CD4-positive, alpha-beta T cell treated with Interleukin-15 for 4 hours (primary cell): ENCODE measurements at places on chromosomes 4 and X.

DNA sequence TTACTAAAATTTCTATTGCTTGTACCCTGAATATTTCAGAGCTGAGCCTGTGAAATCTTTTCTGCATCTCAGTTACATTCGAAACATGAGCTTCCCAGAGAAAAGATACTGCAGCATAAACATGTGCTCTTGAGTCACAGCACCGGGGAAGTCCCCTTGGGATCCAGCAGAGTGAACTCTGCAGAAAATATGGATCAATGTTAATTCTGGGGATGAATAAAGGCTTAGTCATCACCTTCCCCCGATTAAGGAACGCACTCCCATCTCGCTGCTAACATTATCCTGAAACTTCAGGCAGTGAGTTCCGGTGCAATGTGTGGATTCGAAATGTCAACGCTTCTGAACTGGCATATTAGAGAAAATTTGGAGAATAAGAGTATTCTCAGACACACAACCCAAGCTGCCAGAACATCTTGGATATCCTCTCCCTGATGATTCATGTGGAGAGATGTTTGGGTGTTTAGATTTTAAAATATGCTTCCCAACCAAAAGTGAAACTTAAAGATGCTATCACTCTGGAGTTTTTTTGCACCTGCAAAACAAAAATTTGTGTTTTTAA, 90.8 kb downstream of the IRF2 start:
- DNase-seq = no peak

GRCh38 chr4:10696253-10696652, 11.7 kb upstream of the CLNK start:
- no peak for DNase-seq

GRCh38 chr4:114538012-114538617, 60.5 kb upstream of the UGT8 start:
- no peak for DNase-seq

DNA sequence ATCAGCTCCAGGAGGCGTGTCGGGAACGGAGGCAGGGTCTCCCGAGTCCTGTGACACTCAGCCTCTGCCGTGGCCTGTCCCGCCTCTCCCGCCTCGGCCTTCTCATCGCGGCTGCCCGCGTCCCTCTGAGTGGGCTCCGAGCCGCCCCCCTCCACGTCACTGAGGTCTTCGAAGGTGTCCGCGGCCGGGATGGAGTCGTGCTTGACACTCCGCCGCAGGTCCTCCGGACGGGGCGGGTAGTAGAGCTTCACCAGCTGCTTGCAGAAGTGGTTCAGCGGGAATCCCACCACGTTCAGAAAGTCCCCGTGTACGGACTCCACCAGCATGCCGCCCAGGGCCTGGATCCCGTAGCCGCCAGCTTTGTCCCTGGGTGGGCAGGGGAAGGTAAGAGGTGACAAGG, 25.0 kb downstream of the ASMTL start:
- DNase-seq = no peak

GRCh38 chrX:112865464-112866025, 24.9 kb upstream of the AMOT start:
- DNase-seq = no peak

- DNase-seq = no peak
These were observed 23.7 kb downstream of the RWDD4 start for GRCh38 chr4:183635321-183635720.

GRCh38 chr4:182743815-182744214, 173.4 kb downstream of the DCTD start:
- DNase-seq = no peak

GRCh38 chrX:133081990-133082389, 14.9 kb downstream of the USP26 start:
- DNase-seq = no peak

DNA sequence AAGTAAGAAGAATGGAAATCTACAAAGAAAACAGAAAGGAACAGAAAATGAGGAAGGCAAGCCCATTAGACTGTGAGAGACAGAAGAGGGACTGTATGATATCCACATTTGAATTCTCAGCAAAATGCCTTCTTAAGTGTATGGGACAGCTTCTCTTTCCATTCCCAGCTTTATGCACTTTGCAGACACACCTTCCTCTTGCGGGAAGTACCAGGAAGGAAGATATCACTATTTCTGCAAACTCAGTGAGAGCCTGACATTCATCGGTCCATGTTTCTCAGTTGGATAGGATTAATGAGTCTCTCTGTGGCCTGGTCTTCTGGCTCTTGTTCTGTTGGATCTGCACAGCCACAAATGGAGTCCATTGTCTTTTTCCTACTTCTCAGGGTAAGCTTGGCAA, 31.6 kb upstream of the DHX15 start:
- no peak for DNase-seq

- DNase-seq = no peak
These were observed 51.2 kb upstream of the PGRMC2 start for GRCh38 chr4:128338634-128339355.

DNA sequence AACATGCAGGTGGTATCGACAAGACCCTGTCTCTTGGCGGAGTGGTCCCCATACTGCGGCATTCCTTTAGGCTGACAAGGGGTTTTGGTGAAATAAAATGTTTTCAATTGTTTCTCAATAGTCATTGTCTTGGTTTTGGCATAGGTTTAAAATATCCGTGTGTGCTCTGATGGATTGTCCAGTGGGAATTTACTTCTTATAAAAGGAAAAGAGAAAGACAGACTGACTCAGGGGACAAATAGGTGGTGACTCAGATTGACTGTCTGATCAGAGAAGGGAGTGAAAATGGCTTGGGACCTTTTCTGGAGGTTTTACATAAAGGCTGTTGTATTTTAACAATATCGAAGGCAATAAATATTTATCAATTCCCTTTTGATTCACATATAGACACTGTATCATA, 129.8 kb downstream of the SORBS2 start:
- no peak for DNase-seq

- DNase-seq = no peak
These were observed 315.2 kb downstream of the PCDH10 start for GRCh38 chr4:133464311-133464710.

GRCh38 chr4:33485111-33485510, 2759.2 kb downstream of the ARAP2 start:
- DNase-seq = no peak

GRCh38 chrX:18973527-18974192, 10.3 kb downstream of the PHKA2 start:
- no peak for DNase-seq

- no peak for DNase-seq
These were observed 173.7 kb downstream of the AREG start for GRCh38 chr4:74618659-74619058.

DNA sequence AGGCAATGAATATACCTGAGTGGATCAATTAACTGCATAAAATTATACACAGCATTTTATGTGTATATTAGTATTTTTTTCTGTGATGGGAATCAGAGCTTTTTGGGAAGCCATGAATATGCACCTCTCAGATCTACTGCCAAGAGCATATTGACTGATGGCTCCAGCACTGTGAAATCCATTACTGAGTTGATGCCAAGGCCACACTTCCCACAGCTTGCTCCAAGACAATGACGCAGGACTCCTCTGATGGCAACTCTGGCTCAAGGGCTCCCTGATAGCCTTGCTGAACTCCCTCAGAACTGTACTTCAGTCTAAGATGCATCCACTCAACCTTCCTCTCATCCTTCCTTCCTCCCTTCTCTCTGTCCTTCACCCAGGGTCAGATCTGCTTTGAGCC, 82.7 kb downstream of the OTC start:
- no peak for DNase-seq

DNA sequence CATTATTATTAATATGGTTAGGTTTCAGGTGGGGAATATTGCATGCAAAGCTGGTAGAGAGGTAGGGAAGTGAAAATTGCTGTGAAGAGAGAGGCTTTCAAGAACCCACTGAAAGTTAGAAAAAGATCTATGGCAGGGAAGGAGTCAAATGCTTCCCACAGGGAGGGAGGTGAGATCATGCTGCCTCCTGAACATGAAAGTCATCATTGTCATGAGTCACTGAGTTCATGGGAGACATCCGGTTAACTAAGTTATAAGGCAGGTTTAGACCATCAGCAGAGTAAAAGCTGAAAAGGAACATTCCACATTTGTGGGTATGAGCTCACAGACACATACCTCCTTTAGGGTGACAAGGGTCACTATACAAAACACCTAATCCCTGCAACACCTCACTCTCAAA, 16.2 kb downstream of the GATB start:
- no peak for DNase-seq

GRCh38 chr4:89434364-89434988, 126.9 kb upstream of the GPRIN3 start:
- DNase-seq = peak; percentile 67

GRCh38 chrX:123807835-123808416, 51.9 kb upstream of the XIAP start:
- no peak for DNase-seq

DNA sequence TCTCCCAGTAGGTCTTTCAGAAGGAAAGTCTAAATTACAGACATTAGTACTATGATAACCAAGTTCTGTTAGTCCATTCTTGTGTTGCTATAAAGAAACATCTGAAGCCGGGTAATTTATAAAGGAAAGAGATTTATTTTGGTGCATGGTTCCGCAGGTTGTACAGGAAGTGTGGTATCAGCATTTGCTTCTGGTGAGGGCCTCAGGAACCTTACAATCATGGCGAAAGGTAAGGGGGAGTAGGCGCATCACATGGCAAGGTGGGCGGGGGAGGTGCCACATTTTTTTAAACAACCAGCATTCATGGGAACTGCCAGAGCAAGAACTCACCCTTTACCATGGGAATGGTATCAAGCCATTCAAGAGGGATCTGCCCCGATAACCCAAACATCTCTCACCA, 26.2 kb upstream of the USP46 start:
- DNase-seq = no peak

GRCh38 chr4:133152330-133152821, 3.3 kb downstream of the PCDH10 start:
- no peak for DNase-seq
